ENCODE measurements at places on chromosomes 5 and 9. TPM values are rescaled to one million over a fixed set of nuclear protein-coding genes. Genes with fewer than 3 reads are reported as not detected.

- no peak for DNase-seq
These were observed 27.1 kb downstream of the RASGRF2 start for GRCh38 chr5:80987078-80987766.

- DNase-seq = peak; percentile 60
These were observed 203.4 kb downstream of the EFNA5 start for GRCh38 chr5:107467137-107467932.

- no peak for DNase-seq
These were observed 27.4 kb downstream of the CENPK start for GRCh38 chr5:65535529-65535987.

DNA sequence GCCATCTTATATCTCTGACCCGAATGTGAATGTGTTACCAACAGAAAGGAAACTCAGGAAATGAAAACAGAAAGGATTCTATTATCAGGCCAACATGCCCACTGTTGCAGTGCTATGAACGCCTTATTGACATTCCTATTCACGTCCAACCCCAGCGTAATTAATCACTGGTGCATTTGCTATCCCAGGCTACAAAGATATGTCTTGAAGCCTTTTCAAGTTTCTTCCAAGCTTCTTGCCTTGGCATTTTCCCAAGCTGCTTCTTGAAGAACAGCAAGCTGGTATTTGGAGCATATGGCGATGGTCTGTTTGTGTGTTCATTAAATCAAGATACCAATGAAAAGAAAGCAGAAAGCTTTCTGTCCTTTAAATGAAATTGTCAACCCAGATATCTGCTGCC lies 579.2 kb upstream of the ZNF462 start:
- no peak for DNase-seq

The ANKRD18A gene
- 10.2 TPM for total RNA-seq

The ENTPD8 gene
- total RNA-seq = 0.75 TPM

The PCDHB5 gene
- 42.8 TPM for total RNA-seq

DNA sequence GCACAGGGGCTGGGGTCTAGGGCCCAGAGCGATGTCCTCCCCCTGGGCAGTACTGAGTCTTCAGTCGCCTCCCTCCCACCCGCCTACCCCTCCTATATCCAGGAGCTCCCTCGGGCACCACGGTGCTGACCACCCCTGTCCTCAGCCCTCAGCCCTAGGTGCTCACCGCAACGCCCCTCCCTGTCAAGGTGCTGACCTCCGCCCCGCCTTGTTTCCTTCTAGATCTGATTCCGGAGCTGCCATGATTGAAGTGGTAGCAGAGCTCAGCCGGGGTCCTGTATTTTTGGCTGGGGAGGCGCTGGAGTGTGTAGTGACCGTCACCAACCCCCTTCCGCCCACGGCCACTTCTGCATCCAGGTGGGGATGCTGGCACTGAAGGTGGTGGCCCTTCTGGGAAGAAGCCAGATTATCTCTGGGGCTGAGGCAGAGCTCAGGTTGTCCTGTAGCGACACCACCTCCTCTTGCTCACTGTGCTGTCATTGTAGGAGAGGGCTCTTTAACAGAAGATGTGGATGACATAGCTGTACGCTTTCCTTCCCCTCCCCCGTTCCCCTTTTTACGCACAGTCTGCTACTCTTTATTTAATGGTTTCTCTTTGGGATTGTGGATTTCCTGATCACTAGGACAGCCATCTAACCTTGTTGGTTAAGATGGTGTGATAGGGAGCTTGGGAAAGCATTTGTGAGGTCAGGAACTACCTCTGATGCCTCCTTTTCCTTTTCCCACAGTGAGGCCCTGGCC lies 598 bp downstream of the RGP1 start:
- DNase-seq = peak; percentile 82

DNA sequence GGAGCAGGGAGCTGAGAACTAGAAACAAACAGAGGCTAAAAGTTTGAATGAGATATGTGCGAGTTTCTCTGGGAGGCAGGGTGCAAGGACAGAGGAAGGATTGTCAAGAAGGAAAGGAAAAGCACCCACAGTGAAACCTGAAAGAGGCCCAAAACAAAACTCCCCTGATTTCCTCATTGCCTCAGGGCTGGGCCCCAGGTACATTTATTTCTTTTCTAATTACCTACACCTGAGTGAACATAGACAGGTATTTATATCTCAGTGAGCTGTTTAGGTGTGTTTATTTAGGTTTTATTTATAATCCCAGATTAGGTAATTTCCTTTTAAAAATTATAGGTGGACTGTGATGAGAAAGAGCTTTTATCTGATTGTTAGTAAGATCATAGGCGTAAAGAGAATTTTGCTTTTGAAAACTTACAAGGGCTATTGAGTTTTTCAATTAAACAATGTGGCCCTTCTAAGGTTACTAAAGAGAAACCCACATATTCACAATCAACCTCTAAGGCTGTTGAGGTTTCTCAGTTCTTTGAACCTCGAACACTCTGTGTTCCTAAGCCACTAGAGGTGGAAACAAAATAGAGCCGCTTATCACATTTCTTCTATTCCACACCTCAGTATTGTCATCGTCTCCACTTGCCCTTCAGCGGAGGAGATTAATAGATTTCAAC lies 344.8 kb downstream of the ZNF608 start:
- DNase-seq = no peak

DNA sequence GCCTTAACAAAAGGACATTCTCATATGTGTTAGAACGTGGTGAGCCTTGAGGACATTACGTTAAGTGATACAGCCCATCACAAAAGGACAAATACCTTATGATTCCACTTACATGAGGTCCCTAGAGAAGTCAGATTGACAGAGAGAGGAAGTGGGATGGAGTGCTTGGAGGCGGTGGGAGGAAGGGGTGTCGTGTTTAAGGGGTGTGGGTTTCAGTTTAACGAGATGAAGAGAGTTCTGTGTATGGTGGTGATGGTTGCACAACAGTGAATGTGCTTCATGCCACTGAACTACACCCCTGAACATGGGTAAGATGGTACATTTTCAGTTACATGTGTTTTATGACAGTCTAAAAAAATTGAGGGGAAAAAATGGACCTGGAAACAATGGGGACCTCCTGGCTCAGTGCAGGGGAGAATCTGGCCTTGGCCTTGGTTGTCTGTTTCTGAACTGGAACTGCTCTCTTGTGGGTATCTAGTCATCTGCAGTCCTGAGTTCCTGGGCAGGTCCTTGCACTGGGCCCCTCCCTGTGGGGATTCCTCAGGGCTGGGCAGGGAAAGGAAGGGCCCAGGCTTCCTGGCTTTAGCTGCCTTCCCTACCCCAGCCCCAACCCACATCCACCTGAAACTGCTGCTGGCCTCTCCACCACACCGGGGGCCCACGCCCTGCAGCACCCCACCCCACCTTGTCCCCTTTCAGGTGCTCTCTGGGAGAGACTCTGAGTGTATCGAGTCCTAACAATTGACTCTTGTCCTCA lies 17.8 kb downstream of the LRRC8A start:
- no peak for DNase-seq

The HIGD2A gene
- 96.6 TPM for total RNA-seq

DNA sequence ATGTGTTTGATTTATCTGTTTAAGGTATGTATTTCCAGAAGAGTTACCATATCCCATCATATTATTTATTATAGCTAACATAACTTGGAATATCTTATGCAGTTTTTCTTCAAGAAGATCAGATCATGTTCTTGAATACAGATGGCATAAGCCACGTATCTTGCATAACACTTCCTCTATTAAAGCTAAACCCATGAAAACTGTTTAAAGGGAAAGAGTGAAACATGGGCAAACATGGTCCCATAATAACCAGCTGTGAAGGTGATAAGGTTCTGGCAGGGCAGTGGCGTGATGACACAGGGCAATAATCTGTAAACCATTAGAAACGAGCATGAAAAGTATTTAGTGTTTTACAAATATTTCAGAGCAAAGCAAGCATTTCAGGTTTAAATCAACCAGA lies 34.2 kb downstream of the EFNA5 start:
- DNase-seq = no peak

Measured in endodermal cell (in vitro differentiated cells).